T-helper 2 cell (primary cell): ENCODE measurements at places on chromosomes 2 and 18.
A peak's percentile ranks its signal among the peaks of the same experiment; 100 is the strongest.

DNA sequence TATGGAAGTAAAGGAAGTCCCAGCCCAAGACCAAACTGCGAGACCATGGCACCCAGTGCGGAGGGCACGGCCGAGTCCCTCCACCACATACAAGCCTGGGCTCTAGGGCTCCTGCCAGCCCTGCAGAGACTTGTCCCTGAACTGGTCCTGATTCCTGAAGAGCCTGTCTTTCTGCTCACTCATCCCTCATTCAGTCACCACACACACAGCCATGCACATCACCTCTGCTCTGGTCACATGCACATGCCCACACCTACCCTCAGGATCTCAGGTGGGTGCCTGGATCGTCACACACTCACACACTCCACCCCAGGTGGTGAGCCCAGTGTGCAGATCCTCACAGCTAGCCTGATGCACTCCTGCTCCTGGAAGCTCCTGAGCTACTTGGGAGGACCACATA lies 71.4 kb upstream of the LAPTM4A start:
- DNase-seq: no peak

- no peak for DNase-seq
Observed at GRCh38 chr2:190340369-190340768, 3.0 kb upstream of the INPP1 start.

DNA sequence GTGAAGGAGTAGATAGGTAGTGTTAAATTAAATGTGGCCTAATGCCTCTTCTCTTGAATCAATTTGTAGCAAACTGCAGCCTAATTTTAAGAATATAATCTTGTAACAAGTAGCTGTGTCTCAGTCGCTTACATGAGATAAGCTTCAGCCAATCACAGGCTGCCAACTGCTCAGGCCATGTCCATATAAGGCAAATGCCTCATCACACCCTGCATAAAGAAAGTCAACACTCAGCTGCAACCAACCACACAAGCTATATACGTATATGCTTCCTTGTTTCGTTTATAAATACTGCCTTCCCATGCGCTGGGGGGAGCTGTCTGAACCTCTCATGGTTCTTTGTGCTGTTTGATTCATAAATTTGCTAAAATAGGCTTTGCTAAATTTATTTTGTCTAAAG lies 476.3 kb downstream of the TRIB2 start:
- DNase-seq: no peak

DNA sequence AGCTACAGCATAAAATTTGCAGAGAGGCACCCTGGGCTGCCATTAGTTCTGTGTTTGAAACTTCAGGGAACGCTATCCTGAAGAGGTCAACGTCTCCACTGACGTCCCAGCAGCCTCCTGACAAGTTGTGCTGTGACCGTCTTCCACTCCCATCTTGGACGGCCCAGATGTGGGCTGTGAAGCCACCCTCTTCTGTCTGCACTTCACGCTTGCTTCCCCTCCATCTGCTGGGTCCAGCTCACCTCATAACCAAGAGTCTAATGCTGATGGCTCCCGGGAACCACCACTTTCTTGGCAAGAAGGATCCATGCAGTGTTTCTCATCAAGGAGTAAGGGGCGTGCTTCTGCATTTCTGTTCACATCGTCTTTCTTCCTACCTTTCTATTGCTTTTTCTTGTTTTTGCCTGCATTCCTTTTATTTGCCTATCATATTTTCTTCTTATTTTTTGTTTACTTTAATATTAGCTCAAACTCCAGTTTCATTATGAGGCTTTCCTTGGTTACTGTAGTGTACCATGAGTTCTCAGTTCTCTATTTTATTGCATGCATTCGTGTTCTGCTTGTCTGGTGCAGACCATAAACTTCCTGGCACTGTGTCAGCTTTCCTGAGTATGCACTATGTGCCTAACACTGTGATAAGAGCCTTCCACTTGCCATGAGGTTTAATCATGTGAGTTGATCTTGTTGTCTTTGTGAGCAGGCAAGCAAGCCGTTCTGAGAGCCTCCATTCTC lies 631.8 kb upstream of the RAB6C start:
- no peak for DNase-seq

DNA sequence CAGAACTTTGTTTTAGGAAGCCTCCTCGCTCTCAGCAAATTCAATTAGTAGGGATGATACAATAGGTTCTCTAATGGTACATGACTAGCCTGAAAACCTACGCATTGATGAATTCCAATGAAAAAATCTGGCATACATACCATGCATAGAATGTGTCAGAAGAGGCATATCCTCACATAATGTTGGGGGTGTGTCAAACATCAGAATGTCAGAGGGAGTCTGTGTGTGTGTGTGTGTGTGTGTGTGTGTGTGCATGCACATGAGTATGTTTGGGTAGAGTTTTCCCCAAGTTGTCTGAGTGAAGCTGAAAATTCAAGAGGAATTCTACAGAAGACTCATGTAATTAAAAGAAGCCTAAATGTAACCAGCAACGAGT lies 78.5 kb downstream of the FIGN start:
- DNase-seq: no peak

GRCh38 chr2:118202707-118203303 lies 114.5 kb downstream of the INSIG2 start:
- DNase-seq: peak; percentile 6
